Dermis microvascular lymphatic vessel endothelial cell (primary cell): ENCODE measurements at places on chromosomes 11 and 22. TPM values are rescaled to one million over a fixed set of nuclear protein-coding genes. Genes with fewer than 3 reads are reported as not detected.

DNA sequence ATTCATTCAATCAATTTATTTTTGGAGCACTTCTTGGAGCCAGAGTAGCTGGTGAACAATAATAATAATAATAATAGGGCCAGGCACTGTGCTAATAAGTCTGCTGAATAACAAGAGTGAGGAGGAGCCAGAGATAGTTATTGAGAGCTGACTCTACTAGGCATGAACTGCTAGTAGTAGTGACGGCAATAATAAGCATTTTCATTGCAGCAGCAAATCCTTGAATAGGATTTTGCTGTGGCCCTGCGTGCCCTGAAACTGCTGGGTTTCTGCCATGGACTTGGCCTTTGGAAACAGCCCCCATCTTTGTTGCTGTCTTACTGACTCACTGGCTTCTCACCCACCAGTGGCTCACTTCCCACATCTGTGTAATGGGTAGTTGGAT is 545.9 kb downstream of the MIAT start:
- DNase-seq = no peak

GRCh38 chr11:121341609-121342008 is 49.0 kb downstream of the SC5D start:
- DNase-seq = no peak

GRCh38 chr22:30607300-30607930 is 441 bp downstream of the TCN2 start:
- no peak for DNase-seq

GRCh38 chr11:17764446-17765218 is 30.1 kb downstream of the KCNC1 start:
- DNase-seq = no peak

DNA sequence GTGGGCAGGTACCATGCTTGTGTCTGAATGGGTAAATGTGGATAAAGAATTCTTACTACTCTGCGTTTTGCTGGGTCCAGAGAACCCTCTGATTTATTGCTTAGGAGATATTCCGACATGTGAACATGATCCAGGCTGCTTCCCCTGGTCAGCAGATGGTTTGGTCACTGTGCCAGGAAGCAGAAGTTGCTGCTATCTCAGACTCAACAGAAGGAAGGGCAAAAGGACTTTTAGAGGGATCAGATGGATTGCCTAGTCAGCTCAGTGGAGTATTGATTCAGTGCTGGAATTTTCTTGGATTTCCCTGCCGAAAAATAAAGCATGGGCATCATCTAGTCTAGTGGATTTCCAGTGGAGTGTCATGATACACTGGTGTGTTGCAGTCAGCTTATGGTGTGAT is 440.1 kb downstream of the NTM start:
- peak; percentile 6 for DNase-seq

- DNase-seq = no peak
These were observed 1635.2 kb downstream of the FAM181B start for GRCh38 chr11:81098471-81098870.

DNA sequence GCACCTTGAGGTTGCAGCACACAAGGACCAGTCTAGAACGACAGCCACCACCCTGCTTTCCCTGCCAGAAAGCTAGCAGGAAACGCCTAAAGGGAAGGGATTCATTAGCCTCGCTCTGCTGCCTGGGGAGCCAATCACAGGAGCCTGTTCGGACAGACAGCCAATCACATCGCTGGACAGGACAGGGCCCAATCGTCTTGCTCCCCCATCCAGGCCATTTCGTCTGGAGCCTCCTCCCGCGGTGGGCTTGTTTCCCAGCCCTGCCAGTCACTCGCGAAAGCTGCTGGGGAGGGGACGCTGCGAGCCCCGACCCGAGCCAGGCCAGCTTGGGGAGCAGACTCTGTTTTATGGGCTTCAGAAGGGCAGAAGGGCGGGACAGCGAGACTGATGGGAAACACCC is 79.8 kb upstream of the NCAM1 start:
- DNase-seq = no peak

DNA sequence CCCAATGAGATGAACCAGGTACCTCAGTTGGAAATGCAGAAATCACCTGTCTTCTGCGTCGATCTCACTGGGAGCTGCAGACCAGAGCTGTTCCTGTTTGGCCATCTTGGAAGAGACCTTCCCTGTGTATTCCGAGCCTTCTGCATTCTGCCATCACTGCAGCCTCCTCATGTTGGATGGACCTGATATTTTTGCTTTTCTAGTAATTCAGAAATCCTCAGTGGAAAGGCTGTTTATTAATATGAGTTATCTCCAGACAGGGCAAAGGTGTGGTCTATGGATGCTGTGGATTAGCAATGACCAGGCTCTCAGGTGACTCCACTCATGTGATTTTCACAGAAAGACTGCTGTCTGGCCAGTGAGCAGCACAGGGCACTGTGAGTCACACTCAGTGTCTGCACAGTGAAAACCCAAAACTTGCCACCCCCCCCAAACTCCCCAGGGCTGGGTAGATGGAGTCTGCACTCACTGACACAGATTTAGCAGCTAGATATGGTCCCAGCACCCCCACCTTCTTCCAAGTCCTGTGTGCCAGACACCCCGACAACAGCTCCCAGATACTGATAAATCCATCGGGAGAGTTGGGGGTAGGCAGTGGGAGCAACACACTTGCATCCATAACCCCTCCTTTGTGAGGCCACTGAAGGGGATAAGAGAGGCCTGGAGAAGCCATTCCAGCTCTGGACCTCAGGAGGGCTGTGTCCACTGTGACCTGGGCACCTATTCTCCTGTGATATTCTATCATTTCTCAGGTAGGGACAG is 75.2 kb upstream of the TOP3B start:
- DNase-seq = no peak

GRCh38 chr22:46914916-46915894 is 152.8 kb downstream of the TBC1D22A start:
- DNase-seq = no peak

DNA sequence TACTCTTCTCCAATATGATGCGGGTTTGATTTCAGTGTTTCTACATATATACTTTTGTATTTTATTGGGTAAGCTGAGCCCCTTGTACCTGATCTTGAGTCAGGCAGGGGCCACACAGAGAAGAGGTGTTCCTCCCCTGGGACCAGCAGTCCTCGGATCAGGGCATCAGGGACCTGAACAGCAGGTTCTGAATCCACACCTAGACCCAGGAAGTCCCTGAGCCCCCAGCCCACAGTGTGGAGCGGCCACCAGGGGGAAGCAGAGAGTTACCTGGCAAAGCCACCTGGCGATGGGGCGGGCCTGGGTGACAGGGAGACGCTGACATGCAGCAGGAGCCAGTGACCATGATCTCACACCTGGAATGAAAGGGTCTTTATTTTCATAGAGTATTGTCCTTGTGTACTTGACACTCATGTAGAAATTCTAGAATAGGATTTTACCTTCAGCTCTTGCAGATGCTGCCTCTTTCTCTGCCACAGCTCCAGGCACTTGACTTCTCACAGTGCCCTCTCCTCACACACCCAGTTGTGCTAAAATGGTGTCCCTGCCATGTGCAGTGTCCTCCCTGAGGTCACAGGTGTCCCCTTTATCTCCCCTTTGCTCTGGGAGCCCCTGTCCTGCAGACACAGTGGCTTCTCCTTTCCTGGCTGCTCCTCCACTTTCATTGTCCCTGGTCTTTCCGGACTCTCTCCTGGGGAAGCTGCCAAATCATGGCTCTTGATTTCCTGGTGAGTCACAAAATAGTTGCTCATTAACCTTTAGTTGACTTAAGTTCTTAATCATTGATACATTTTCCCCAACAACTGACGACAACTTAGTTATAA is 48.5 kb downstream of the GGTLC2 start:
- peak; percentile 28 for DNase-seq

DNA sequence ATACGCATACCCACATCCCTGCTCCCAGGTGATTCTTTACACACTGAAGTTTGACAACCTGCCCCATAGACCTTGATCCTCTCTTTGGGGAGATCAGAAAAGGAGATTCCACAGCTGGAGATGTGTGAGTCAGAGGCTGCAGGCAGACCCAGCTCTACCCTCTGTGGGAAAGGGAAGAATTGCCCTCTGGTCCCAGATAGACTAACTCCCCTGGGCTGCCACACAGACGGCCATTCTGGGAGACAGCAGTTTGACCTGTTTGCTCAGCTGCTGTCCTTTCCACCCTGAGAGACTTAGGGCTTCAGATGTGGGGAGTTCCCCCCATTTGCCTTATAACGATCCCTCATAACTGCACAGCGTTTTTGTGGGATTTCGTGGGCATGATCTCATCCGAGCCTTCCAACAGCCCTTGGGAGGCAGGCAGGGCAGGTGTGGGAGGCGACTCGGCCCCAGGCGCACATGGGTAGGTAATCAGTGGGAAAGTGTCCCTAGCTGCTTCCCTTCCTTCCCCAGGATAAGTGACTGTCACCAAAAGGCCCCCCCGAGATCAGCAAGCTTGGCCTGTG is 14.1 kb downstream of the FAM83F start:
- DNase-seq = no peak

GRCh38 chr11:130145311-130145812 is 14.2 kb upstream of the ST14 start:
- no peak for DNase-seq

GRCh38 chr22:42951093-42951710 is 63.7 kb downstream of the PACSIN2 start:
- no peak for DNase-seq

DNA sequence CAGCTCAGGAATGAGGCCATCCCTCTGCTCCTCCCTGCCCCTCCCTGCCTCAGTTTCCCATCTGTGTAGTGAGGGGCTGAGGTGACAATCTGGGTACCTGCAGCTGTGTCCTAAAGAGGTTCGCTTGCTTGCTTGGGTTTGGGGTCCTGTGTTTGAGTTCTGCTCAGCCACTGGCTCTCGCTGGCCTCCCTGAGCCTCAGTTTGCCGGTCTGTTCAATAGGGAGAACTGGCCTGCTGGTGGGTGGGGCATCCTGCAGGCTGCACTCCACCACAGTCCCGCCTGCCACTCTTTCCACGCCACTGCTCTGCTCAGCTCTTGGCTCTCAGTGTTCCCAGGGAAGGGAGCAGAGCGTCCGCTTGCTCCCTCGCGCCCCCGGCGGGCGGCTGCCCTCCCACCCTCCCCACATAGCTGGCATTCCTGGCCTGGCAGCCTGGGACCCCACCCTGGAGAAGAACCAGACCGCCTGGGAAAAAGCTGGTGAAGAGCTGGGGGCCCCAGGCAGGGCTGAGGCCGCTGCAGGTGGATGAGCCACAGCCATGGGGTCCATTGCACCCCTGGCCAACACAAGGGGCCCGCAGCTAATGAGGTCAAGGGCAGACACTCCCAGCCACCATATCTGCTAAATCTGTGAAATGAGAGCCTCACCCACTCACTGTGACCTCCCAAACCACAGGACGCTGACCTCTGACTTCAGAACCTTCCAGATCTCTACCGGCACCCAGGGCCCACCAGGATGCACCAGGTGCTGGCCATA is 15.1 kb downstream of the WNT7B start:
- DNase-seq = no peak

DNA sequence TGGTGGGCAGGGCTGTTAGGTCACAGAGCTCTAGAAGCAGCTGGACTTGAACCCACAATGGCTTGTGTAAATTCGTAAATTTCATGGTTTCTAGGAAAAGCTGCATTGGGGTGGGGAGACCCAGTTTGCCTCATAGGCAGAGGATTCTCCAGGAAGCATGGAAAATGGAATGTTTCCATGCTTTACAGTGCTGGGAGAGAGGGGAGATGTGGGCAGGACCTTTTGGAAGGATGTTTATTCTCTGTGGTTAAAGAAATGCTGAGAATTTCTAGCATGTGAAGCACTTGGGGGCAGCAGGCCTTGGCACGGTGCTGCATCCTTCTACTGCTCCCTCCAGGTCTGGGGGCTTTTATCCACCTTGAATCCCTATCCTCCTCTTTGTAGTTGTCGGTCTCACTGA is 46.3 kb downstream of the TRAF6 start:
- DNase-seq = no peak

- no peak for DNase-seq
These were observed 41.3 kb downstream of the TNKS1BP1 start for GRCh38 chr11:57283231-57283990.

DNA sequence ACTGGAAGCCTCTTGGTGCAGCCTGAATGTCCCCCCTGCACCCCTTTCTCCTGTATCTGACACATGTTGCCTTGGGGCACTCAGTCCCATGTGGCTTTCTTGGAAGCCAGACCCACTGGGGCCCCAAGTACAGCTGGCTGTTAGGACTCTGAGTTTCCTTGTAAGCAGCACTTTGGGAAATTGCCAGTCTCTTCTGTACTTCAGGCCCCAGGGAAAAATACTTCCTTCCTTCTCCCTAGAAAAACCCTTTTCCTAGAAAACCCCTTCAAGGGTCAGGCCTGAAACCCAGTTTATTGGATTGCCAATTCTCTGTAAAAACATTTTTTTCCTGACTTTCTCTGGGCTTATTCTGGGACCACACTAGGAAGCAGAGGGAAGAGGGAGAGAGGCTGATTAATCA is 360.3 kb downstream of the TENM4 start:
- no peak for DNase-seq

DNA sequence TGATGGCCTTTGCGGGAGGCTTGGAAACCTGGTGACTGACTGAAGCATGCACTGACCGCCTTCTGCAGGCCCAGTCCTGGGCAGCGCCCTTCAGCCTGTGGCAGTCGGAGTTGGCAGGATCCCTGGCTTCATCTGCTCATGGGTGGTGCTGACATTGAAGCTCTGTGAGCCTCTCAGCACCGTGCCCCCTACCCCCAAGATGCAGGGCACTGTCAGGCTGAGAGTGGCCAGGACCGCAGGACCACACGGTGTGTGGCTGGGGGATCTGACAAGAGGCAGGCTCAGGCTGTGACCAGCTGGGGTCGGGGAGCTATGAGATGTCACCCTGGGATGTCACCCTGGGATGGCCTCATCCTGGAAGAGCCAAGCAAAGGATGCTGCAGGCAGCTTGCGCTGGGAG is 32.7 kb downstream of the TBC1D22A start:
- no peak for DNase-seq

- peak; percentile 47 for DNase-seq
These were observed 58.7 kb upstream of the ATXN10 start for GRCh38 chr22:45612940-45613339.

UPB1 gene
- total RNA-seq = under 0.01 TPM in 1 of 2 replicates, not detected in the other

MS4A12 gene
- not detected in 2 replicates for total RNA-seq

SLC1A2 gene
- total RNA-seq = not detected in 2 replicates

PRG2 gene
- under 0.01 TPM in 1 of 2 replicates, not detected in the other for total RNA-seq

ZBTB16 gene
- total RNA-seq = 6.4 and 8.9 TPM in 2 replicates

MCHR1 gene
- total RNA-seq = 0.13 TPM in 2 replicates

P4HA3 gene
- 48.3 and 77.2 TPM in 2 replicates for total RNA-seq

MS4A15 gene
- under 0.01 TPM in 1 of 2 replicates, not detected in the other for total RNA-seq

NAALADL1 gene
- 15.1 and 16.6 TPM in 2 replicates for total RNA-seq

INS gene
- total RNA-seq = not detected in 2 replicates

CD3E gene
- not detected in 2 replicates for total RNA-seq

WNT7B gene
- not detected in 2 replicates for total RNA-seq

TUB gene
- total RNA-seq = 0.51 and 1.4 TPM in 2 replicates
